Stimulated activated CD8-positive, alpha-beta memory T cell treated with anti-CD3 and anti-CD28 coated beads, Interleukin-15, amount 100 ng/mL, for 48 hours (primary cell): ENCODE measurements at places on chromosomes 7 and 10.

DNA sequence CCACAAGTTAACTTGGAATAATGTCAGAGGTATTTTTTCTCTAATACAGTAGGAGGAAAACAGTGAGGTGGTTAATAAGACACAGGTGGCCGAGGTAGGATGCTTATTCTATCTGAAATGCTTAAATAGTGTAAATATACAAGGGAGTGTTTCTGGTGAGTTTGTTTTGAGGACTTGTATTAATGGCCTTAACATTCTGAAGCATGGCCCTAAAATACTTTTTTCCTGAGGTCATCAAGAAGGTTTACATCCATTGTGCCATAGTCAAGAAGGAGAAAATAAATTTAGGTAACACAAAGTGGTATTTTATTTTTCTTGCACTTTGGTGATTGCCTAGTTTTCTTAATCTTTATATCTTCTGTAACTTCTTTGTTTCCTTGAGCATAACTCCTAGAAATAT lies 18.8 kb downstream of the GNAI1 start:
- DNase-seq, result no peak

DNA sequence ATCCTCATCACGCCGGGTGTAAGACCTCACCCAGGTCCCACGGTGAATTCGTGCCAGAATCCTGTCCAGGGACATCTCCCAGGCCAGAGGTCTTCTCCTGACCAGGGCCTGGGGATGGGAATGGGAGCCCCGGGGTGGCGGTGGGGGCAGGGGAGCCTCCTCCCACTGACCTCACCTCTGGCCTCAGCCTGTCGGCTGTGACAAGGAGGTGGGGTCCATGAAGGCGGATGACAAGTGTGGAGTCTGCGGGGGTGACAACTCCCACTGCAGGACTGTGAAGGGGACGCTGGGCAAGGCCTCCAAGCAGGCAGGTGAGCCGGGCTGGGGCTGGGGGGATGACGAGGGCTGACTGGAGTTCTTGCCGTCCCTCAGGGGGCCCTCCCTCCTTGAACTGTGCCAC lies 41.3 kb downstream of the TBATA start:
- DNase-seq, result no peak

DNA sequence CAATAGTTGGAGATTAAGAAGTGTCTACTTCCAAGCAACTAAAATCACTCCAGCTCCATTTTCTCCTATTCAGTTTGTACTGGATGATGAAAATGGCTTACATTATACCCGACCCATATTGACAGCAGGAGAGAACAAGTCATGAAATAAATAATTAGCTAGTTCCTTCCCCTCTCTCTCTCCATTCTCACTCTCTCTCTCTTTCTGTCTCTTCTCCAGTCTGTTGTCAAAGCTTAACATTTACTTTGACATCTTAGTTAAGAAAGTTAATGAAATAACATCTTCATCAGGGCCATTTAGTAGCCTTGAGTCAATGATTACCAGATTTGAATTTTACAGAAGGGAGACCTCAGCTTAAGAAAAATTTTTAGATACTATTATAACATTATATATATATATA lies 138.5 kb downstream of the ARID5B start:
- no peak for DNase-seq

GRCh38 chr10:79610601-79611191 lies at the start of gene SFTPA1:
SFTPA1 (plus strand) TSS chr10:79610939; CDS start chr10:79611826, 887 bp downstream.
- no peak for DNase-seq

DNA sequence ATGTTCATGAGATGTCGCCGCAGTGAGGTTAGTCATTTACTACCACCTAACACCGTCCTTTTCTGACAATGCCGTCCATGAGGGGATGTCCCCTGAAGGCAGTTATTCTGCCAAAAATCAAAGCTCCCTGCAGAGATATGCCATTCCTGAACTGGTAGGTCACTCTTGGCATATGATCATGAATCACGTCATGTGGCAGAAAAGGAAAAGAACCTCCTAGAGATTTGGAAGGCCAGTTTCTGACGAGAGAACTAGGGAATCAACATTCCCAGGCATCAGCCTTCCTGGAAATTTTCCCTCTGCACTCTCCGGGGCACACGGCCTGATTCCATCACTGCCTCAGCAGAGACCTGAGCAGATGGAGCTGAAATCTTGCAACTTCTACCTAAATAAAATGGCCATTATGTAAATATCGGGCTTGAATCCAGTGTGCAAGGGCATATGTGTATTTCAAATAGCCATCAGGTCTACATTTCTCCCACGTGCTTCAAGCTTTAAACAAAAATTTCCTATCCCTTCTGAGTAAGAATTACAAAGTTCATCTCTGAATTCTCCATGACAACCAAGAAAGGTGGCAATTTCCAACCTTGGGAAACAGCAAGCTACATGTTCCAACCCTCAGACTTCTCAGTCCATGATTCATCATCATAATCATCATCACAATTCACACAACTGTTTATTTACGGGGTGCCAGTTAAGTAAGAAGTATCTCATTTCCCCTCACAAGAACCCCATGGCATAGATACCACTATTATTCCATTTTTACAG lies 46.5 kb downstream of the AMPH start:
- no peak for DNase-seq

- no peak for DNase-seq
Measured at GRCh38 chr7:115827305-115828045, 203.1 kb downstream of the TFEC start.

- no peak for DNase-seq
Measured at GRCh38 chr10:107418085-107418806, 253.7 kb upstream of the SORCS1 start.

- DNase-seq, result no peak
Measured at GRCh38 chr7:116595063-116595462, 70.2 kb downstream of the CAV1 start.

GRCh38 chr7:157012113-157012547 lies 1.7 kb upstream of the MNX1 start:
- DNase-seq, result no peak

DNA sequence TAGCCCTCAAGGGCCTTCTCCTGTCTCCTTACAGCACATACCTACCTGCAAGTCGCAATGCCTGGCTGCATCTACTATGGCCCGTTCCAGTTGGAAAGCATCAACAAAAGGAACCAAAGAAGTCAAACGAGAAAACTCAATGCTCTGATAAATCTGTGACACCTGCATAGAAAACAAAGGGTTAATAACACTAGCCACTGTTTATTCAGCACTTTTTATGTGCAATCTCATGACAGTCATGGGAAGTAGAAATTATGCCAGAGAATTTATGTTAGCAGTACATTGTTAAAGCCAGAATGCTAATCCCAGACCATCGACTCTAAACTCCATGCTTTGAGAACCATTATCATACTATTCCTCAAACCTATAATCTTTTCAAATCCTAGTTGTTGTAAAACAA lies 21.1 kb downstream of the EIF3A start:
- DNase-seq, result no peak

- no peak for DNase-seq
Measured at GRCh38 chr7:98398567-98399372, 2.1 kb downstream of the BAIAP2L1 start.

- DNase-seq, result no peak
Measured at GRCh38 chr7:158257516-158258410, 329.9 kb downstream of the PTPRN2 start.

DNA sequence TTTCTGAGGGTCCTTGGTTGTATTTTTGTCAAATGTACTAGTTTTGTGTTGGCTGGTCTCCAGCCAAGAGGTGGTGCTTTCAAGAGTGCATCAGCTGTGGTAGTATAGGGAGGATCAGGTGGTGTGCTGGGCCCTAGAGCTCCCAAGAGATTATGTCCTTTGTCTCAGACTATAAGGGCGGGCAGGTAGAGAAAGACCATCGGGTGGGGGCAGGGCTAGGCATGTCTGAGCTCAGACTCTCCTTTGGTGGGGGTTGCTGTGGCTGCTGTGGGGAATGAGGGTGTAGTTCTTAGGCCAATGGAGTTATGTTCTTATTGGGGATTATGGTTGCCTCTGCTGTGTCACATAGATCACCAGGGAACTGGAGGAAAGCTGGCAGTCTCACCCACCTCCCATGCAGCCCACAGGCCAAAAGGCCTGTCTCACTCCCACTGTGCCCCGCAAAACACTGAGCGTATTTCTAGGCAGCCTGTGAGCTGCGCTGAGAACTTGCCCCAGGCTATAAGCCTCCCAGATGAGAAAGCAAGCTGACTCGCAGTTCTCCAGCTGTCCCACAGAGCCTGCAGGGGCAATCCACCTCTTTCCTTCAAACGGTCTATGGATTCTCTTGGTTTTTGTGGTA lies 1066.7 kb downstream of the GRM8 start:
- DNase-seq, result no peak

- DNase-seq, result peak; percentile 28
Measured at GRCh38 chr10:43229208-43230061, 37.4 kb downstream of the RASGEF1A start.

DNA sequence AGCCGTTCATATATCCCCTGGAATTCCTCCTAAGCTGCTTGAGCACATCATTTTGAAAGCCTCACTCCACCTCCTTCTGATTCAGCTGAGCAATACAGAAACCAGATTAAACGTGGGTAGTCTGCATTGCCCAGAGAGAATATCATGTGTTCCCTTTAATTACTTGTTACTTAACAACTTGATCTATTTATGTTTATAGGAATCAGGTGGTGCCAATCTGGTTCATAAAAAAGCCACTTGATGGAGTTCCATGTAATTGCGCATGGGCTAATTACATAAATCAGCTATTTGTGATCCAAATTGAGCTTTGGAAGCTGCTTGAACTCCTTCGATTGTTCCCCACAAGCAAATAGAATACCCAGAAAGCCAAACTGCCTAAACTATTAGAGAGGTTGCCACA lies 114.7 kb upstream of the ADCY1 start:
- no peak for DNase-seq

- no peak for DNase-seq
Measured at GRCh38 chr10:80871083-80871482, 333.4 kb downstream of the SH2D4B start.

GRCh38 chr10:101837748-101838147 lies 5.9 kb downstream of the KCNIP2 start:
- no peak for DNase-seq
